ENCODE measurements at places on chromosomes 7 and 10.

DNA sequence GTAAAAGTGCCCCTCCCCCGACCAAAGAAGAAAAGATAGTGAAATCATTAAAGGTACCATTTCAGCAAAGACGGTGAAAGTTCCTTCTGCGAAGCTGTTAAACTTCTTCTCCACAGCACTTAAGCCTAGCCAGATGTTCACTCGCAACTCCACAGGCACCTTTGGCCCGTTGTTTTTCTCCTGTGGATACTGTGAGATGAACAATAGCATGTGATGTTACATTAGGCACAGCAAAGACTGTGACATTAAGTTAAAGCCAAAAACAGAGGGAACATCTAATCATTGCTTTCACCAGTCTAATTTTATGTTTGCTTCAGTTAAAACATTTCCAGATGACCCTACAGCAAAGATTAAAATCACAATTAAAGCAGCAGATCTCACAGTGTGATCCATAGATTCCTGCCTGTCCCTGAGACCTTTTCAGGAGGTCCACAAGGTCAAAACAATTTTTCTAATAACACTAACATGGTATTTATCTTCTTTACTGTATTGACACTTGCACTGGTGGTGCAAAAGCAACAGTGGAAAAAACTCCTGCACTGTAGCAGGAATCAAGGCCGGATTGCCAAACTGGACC is 112.5 kb downstream of the MYOF start:
- DNase-seq, result no peak

DNA sequence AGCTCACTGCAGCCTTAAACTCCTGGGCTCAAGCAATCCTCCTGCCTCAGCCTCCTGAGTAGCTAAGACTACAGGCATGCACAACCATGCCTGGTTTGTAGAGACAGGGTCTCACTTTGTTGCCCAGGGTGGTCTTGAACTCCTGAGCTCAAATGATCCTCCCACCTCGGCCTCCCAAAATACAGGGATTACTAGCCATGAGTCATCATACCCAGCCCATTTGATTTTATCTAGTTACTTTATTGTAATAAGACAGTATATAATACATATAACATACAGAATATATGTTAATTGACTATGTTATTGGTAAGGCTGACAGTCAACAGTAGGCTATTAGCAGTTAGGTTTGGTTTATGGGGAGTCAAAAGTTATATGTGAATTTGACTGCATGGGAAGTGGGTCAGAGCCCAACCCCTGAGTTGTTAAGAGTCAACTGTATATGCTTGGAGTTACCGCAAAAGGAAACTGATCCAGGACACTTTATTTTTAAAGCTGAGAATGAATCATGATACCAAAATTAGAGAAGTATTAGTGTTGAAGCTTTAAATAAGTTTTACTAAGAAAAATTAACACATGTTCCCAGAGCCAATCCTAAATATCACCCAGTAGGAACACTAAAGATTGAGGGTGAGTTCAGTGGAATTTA is 20.7 kb upstream of the KMT2E start:
- DNase-seq, result no peak

GRCh38 chr7:76064208-76064970 is 16.5 kb downstream of the MDH2 start:
- DNase-seq, result no peak

- no peak for DNase-seq
These were observed 499.7 kb downstream of the CALN1 start for GRCh38 chr7:71912476-71912875.

DNA sequence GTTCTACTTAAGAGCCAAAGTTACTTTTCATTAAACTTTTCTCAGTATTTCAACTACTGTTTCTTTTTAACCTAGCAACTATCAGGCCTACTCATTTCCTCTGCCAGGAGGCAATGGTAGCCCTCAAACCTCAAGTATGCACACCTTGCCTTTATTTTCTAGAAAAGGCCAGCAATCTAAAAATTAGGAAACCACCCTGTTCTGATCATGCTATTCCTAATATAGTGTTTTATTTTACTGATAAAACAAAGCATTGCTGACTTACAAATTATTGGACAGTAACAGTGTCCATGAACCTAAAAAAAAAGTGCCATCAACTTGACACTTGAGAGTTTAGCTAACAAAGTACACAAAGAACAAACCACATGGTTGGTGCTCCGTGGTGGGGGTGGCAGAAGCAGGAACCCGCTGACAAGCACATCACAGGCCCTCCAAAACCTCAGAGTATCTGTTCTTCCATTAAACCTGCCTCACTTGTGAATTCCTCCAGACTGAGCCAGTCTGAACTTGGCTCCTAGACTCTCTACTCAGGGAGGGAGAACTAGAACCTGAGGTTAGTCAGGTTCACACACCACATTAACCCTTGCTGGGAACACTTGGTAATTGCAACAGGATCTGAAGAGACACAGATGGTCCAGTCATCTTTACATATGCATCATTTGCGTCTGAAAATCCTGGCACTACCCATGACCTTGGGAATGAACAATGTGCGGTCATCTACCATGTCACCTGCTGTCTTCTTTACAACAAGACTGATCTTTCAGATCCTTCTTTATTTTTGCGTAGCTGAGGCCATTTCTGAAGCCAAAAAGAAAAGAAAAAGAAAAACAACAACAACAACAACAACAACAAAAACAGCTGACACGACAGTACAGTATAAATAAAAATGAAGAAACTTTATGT is 31.9 kb downstream of the PIP4K2A start:
- peak; percentile 80 for DNase-seq

GRCh38 chr10:110634527-110635209 is 9.5 kb upstream of the RBM20 start:
- no peak for DNase-seq

DNA sequence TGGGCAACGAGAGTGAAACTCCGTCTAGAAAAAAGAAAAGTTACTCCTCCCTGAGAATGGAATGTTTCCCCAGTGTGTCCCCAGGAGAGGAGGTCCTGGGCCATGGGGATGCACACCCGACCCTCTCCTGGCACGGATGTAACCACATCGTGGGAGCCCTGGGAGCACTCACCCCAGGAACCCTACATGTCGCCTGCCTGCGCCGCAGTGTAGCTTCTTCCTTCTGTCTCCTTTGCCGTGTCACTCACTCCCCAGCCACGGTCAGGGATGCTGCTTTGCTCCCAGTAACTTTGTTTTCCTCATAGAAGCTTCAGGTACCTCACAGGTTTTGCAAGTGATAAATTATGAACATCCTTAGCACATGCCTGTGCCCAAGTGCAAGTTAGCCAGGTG is 82.0 kb downstream of the EZH2 start:
- DNase-seq, result no peak

GRCh38 chr10:113820507-113820906 is 33.4 kb downstream of the DCLRE1A start:
- DNase-seq, result no peak

DNA sequence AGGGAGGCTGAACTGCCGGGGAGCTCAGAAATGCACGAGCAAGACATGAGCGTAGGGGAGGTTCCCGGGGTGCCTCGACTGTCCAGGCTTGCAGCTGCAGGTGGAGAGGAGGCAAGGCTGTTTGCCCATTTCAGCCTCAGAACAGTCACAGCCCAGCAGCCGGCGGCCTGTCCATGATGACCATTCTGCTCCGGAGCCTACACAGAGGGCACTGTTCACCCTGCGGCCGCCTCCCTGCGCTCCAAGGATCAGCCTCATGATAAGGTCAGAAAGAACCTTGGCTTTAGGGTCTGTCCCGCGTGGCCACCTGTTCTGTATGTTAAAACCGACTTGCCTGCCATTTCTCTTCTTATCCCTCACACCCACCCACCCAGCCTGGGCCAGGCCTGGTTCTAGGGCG is 21.9 kb upstream of the CFAP46 start:
- DNase-seq, result no peak
